ENCODE measurements at places on chromosomes 4 and X.

DNA sequence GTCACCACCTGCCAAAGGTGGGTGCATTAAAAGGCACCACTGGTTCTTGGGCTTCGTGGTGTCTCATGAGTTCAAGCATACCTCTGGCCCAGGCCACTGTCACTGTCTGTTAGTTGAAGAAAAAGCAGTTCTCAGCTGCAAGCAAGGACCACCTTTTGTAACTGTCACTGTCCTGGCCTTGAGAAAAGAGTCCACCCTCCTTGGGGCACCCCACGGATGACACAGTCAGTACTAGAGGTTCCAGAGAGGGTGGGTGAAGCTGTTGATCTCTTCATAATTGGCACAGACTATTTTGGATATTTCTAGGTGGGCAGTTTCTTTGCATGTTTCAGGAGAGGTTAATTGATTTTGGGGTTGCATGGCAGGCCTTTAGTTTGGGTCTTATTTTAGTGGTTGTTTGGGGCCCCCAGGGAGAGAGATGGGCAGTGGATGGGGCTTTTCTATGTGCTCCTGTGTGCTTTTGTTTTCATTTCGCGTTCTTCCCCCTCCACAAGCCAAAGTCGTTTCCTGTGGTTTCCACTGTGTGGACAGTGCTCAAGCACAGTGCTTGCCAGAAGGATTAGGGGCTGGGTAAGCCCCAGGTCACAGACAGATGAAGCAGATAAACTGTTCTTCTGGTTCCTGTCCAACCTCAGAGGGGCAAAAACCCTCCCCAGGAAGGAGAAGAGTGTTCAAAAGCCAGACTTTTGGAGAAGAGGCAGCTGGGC, 156.2 kb upstream of the PPP1R2C start:
- DNase-seq = no peak

GRCh38 chrX:11346121-11346682, 53.0 kb downstream of the AMELX start:
- no peak for DNase-seq

DNA sequence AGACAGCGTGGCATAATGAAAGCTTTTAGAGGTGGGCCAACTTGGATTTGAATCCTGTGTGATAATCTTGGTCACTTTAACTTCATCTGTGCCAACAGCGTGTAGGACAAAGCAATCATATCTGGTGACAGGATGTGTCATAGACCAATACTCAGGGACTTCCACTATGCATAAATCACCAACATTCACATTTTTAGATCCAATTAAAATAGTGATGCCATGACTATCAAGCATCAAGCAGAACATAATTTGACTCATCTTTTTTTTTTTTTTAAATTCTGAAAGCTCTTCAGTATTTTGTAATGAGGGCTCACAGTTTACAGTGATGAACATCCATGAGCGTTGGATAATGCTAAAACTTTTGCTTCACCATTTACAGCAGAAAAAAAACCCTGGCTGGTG, 27.3 kb upstream of the RAPGEF2 start:
- no peak for DNase-seq

DNA sequence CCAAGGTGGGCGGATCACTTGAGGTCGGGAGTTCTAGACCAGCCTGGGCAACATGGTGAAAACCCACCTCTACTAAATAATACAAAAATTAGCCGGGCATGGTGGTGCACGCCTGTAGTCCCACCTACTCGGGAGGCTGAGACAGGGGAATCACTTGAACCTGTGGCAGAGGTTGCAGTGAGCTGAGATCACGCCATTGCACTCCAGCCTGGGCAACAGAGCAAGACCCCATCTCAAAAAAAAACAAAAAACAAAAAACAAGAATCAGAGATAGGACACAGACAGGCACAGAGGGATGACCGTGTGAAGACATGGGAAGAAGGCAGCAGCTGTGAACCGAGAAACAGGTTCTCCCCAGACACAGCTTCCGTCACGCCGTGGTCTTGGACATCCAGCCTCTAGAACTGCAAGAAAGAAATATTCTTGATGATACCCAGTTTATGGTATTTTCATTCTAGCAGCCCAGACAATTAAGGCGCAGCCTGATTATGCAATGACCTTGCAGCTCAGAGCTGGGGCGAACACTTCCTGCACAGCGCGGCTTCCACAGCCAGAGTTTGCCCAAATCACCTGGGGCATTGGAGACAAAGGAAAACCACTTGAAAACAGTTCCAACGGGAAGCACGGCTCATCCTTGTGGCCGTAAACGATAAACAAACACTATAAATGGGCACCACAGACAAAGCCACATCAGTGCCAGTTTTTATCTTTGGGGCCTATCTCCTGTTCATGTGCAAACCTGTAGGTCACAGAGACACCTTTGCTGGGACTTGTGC, 4.2 kb upstream of the ARSD start:
- DNase-seq = no peak

DNA sequence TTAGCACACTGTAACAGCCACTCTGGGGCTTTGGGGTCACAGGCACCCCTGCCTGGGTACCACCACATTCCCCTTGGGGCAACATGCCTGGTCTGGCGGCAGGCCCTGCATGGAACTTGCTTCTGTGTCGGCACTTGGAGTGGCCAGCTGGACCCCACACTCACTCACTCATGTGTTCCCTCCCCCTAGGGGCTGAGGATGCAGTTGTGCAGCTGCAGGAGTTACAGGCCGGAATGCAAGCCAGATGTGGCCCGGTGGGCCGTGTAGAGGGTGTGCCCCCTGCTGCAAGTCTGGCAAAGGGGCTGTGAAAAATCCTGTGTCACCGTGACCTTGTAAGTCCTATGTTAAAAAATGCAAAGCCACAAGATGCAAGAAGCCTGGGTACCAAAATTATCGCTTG, 34.2 kb downstream of the ATXN3L start:
- DNase-seq = no peak

DNA sequence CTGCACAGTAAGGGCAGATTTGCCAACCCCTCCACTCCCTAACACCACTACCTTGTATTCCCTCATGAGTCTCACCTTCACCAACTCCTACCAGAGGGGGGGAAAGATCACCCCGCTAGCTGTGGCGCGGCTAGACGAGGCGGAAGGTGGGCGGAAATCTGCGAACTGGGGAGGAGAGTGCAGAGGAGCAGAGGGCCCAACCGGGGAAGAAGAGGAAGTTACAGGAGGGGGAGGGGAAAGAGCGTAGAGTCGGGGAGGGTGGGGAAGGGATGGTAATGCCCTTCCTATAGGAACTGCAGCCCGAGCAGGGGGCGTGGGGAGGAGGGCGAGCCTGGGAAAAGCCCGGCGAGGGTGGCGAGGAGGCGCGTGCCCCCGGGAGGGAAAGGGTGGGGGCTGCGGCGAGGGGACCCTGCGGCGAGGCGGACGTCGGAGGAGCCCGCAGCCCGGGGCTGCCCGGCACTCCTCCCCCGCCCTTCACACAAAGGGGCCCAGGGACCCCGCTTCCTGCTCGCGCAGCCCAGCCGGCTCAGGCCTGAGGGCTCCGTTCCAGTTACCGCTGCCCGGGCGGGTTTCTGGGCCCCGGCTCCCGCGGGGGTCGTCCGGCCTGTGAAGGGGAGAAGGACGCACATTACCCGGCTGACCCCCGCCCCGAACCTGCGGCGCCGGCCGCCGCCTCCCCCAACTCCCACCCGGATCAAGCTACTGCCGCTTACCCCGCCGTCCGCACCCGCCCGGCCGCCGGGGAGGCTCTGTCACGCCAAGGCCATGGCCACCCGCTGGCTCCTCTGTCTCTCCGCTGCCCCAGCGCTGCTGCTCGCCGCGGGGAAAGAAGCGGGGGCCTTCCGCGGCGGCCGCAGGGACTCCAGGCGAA, 1.8 kb downstream of the RAP2C start:
- peak; percentile 17 for DNase-seq

DNA sequence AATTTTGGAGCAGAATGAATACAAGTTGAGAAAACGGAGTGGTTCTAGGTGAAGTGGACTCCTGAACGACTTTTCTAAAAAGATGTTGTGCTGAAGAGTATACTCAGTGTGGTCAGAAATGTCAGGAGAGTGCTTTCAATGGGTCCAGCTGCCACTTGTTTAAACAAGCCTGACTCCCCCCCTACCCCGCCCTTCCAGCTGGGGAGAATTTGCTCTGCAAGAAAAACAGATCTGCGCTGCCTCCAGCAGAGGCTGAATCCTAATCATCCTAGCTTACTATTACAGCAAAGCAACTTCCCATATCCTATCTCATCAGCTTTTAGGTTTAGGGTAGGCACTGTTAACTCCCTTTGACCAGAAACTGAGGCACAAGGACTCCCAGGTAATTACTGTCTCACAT, 1.9 kb downstream of the MAP3K15 start:
- DNase-seq = no peak

DNA sequence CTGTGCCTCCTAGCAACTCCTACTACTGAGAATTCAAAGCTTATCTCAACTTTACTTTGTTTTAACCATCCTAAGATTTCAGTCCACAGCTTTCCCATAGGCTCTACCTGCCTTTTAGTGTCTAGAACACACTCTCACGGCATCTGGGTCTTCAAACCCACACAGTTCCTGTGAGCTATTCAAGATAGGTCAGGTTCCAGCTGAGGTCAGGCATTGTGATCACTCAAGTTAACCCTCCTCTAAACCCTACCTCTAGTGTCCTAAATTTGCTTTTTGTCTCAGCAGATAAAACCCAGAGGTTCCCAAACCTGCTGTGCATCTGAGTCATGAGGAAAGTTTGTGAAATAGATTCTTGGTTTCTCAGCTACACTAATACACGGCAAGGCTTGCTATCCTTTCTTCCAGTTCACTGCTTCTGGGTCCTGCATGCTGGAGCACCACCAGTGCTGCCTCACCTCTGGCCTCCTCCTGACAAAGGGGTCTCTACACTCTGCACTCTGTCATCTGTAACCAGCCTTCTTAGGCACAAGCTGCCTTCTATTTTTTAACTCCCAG, 324.6 kb upstream of the MAGEB2 start:
- DNase-seq = no peak

- no peak for DNase-seq
These were observed 171.6 kb upstream of the RAI2 start for GRCh38 chrX:18032486-18033221.

GRCh38 chr4:38674258-38675144, 10.5 kb downstream of the KLF3 start:
- no peak for DNase-seq

GRCh38 chr4:77917075-77917474, 54.4 kb downstream of the MRPL1 start:
- DNase-seq = no peak

GRCh38 chrX:78769946-78770345, 22.4 kb downstream of the LPAR4 start:
- no peak for DNase-seq

GRCh38 chr4:149723065-149723464, 92.6 kb downstream of the IQCM start:
- no peak for DNase-seq

DNA sequence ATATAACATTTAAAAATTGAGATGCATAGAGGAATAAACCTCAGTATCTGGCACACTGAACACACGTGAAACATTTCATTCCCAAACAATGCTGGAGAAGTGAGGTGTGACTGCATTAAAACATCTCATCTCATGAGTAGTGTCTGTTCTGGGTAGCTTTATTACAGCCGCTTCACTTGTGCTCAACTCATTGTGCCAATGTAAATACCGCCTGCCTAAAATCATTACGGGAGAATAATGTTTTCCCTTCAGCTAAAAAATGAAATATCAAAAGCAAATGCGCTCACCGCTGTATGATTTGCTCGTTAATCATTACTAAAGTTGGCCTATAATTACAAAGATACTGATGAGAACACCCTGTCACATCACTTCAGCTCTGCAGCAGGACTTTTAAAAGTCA, 110.2 kb upstream of the PRPS2 start:
- DNase-seq = no peak

Data from brain pericyte (primary cell).